Stimulated activated naive CD4-positive, alpha-beta T cell (primary cell): ENCODE measurements at places on chromosomes 11 and 22.

DNA sequence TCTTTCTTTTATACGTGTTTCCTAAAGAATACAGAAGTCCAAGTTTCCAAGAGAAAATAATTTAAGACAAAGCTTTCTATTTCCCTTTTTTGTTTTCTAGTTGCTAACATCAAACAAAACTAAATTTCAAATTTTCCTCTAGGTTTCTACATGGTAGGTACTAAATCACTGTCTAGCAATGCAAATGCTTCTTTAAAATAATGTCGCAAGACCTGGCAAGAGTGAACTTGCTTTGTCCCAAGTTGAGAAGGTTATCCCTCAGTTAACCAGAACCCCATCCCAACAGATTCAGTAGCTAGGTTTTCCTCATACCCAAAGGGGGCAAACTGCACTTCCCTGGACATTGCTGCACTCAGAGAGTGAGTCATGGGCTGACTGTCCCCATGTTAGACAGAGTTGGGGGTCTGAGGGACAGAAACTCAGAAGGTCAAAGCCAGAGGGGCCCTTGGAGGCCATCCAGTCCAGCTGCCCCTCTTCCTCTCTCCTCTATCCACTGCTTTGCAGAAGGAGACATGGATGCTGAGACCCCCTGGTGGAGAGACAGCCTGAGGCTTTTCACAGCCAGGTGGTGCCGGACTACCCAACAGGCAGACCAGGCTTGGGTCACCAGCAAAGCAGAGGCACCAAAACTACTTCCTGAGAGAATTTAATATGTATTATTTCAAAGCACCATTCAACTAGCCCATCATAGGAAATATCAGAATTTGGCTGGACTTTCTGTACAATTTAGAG lies 23.1 kb downstream of the OR2AT4 start:
- DNase-seq, result no peak

DNA sequence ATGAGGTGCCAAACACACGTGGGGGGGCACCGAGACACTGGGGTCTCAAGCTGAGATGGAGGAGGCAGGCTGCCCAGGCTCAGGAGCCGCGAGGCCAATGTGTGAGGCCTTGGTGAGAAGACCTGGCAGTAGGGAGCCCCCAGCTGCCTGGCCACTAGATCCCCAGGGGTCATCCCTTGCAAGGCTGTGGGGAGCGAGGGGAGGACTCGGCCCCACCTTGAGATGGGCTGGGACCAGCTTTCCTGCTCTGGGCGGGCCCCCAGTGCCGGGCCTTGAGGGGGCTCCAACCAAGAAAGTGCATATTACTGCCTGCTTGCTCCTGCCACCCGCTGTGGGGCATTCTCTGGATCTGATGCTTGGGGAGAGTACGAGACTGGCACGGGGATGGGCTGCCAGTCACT lies 107.0 kb downstream of the CTTN start:
- no peak for DNase-seq

GRCh38 chr22:47612311-47612910 lies 850.0 kb downstream of the TBC1D22A start:
- DNase-seq, result no peak

DNA sequence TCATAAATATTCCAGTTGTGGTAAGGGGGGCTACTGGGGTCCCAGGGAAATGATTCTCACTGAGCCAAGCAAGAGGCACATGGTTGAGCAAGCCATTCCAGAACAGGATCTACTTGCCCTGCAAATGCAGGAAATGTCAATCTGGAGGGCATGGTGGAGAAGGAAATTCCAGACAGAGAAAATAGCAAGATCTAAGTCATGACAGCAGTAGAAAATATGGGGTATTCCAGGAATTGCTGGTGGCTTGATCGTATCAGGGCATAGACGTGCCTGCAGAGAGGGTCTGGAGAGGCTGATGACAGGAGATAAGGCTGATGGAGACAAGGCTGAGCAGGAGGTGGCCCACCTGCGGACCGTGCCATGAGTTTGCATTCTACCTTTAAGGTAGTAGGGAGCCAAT lies 566.3 kb upstream of the CADM1 start:
- DNase-seq, result no peak

GRCh38 chr11:118061586-118062125 lies 15.2 kb upstream of the TMPRSS4 start:
- DNase-seq, result no peak

- DNase-seq, result no peak
Measured at GRCh38 chr11:58832056-58832645, 12.4 kb downstream of the GLYATL2 start.

DNA sequence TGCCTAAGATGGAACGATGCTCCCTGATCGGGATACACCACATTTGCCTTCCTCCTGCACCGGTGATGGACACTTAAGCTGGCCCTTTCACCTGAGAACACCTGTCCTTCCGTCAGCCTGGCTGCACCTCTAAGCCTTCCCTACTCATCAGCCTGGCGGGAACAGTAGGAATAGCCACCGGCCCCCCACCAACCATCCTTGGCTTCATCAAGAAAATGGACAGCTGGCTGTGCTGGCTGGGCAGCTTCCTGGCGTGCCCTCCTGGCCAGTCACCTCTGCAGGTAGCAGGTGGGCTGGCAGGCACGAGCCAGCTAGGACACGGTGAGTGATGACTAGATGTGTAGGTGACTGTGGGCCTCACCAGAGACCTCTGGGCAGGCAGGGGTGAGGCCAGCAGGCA lies 142.8 kb downstream of the CTTN start:
- DNase-seq, result no peak

DNA sequence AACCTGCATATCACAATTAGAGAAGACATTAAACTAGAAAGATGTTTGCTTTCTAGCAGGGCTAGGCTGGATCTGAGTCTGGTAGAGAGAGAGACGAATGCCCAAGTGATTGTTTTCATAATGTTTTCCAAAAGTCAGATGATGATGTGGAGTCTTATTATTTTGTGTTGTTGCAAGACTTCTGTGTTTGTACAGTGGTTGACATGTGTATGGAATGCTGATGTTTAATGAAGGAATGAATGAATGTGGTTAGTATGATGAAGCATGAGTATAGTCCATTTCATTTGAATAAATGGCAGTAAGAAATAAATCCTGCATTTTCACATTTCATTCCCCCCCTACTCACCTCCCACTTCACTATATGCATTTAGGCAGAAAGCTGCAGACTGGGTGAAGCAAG lies 69.6 kb downstream of the PPP2R1B start:
- no peak for DNase-seq

GRCh38 chr11:131666617-131667016 lies 296.2 kb downstream of the NTM start:
- DNase-seq, result no peak

DNA sequence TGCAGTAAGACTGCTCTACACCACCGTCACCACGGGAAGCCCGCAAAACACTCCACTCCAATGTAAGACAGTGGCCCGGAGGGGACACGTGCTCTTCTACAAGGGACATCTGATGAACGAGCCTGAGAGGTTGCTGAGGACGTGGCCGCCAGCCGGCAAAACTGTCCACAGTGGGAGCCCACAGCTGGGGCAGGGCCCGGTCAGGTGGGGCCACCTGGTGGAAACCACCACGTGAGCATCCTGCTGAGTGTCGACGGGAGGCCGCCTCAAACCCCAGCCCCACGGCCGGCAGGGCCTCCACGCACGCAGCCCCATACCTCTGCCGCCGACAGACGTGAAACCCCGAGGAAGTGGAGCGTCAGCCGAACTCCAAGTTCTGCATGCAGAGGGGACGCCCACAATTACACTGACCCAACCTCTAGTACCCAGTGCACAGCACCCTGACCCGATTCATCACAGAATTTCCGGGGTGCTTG lies 42.6 kb downstream of the BRD1 start:
- DNase-seq, result no peak

DNA sequence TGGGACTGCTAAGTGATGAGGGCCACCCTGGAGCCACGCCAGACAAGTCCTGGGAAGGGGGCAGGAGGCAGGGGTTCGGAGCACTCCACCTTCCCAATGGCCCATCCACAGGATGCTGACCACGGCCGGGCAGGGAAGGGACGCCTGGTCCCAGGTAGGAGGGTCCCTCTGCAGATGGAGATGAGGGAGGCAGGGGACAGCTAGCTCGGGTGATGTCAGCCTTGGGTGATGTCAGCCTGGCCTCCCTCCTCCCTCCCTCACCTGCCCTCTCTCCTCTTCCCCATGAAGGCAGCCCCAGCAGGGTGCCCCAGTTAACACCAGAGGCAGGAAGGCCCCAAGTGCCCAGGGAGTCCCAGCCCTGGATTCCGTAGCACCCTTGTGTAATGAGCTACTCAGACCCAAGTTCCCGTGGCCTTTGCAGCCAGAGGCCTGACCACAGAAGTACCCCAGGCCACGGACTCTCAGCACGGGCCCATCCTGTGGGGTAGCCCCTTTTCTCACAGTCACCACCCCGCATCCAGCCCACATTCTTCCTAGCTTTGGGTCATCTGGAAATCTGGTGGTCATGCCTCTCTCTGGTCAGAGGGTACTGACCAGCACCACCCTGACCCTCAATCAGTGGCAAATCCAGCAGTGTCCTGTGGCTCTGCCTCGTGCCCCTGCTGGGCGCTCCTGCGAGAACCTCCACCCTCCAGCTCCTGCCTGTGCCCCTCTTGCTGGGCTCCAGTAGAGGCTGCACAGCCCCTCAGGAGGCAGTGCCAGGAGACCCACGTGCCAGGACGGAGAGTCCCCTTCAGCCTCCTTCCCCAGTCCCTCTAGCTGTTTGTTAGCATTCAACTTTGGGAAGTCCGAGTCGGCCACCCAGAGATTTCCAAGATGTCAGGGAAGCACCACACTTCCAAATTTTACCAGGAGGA lies 47.4 kb downstream of the SHANK2 start:
- no peak for DNase-seq

- no peak for DNase-seq
Measured at GRCh38 chr11:65278356-65278755, 16.6 kb downstream of the POLA2 start.

DNA sequence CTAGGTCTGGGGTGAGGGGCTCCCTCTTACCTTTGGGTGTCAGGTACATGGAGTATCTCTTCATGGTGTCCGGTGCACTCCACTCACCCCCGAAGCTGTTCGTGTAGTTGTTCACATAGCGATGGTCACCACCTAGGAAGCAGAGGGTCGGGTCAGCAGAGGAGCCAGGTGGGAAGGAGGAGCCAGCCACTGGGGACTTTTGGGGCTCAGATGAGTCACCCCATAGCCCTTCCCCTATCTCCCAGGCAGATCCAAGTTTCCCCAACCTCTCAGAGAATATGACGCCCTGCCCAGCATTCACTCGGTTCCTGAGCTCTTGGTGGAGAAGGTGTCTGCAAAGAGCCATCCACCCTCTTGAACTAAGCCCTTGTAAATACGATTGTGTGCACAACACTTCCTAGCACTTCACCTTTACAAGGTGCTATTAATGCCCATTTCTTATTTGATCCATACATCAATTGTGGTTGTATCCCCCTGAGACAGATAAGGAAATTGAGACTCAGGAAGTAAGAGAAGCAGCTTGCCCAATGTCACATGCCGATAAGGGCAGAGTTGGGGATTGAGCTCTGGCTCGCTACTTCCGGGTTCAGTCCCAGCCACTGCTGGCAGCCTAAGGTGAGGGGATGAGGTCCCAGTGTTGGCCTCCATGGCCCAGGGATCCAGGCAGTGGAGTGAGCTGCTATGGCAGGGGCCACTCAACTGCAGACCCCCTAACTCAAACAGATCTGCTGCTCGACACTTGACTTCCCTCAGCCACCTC lies 14.8 kb downstream of the TRIM29 start:
- DNase-seq, result no peak

GRCh38 chr11:47784785-47785381 lies 17.7 kb upstream of the FNBP4 start:
- no peak for DNase-seq

DNA sequence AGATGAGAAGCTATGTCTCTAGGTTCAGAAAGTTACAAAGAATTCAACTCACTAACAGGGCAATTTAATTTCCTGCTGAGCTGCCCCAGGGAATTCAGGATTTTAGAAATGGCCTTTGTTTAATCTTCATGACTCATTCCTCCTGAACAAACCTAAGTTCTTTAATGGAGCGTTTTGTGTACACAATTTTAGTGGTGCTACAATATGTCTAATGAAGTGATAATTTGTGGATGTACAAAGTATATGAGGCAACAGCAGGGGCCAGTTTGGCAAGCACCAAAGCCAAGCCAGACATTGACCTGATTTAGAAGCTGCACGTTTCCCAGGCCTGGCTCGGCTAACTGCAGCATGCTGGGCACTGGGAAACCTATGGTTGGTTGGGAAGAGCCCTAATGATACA lies 34.4 kb upstream of the HEPHL1 start:
- DNase-seq, result no peak

- no peak for DNase-seq
Measured at GRCh38 chr11:130022799-130023198, 20.2 kb upstream of the PRDM10 start.

DNA sequence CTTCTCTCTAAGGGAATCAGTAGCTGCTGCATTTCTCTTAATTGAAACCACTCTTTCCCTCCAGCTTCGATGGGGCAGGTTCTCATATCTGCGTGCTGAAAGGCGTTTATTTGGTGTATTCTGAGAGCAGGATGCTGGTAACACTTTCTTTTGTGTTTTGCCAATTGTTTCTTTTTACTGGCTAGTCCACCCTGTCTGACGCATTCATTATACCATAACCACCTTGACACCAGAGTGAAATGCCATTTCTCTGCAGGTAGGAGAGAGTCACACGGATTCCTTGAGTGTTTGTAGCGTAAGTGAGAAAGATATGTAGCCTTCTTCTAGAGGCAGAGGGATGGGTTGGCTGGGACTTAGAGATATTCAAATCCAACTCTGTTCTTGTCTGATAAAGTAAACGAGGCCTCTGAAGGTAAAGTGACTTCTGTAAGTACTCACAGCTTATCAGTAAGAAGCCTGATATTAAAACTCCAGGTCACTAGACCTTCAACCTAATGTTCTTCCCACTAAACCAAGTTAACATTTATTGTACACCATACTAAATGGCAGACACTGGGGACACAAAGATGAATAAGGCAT lies 21.4 kb downstream of the CD44 start:
- DNase-seq, result no peak

DNA sequence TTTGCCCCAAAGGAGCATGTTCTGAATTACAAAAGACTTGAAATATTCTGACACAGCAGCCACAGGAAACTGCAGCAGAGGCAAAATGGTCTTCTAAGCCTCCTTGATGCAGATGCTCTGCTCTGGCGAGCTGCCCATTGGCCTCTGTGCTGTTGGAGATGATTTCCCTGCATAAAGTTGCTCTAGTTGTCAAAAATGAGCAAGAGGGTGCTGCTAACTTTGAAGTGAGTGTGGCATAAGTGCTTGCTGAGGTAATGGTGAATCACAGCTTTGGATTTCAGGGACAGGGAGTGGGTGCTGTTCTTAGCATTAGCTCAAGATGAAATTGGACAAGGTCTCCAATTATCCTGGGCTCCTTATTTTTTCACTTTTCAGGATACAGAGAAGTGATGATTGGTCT lies 435.4 kb downstream of the TMEM135 start:
- no peak for DNase-seq

DNA sequence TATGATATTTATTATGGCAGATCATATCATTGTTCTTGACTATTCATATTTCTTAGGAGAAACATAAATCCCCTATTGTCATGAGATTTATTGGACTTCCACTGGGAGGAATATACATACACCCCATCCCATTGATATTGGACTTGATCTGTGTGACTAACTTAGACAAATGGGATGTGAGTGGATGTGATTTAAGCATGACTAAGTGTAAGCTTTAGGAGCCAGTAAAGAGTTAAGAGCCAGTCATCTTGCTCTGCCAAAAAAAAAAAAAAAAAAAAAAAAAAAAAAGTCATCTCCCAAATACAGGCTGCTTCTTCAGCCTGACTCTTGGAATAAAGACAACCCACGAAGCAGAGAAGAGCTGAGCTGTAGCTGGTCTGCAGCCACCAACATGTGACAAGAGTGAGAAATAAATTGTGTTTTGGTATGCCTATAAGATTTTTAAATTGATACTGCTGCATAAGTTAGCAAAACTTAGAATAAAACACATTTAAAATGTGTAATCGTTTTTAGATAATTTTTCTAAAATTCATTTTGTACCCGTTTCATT lies 595.0 kb upstream of the LRRC4C start:
- DNase-seq, result no peak
